ENCODE measurements at places on chromosomes 16 and 17.

GRCh38 chr17:38568274-38568673, 37.5 kb downstream of the SRCIN1 start:
- no peak for DNase-seq

DNA sequence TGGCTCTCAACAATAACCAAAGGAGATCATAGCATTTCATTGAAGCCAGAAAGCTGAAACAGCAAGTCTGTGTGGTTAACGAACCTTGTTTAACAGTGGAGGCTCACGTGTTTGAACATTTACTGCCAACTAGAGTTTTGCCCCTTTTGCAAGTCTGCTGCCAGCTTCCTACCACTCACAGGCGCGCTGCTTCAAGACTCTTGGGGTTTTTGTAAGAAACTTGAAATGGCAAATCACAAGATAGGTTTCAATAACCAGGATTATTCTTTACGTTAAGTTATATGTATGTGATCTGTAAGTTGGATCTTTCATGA, 1.2 kb downstream of the SNTB2 start:
- no peak for DNase-seq

GRCh38 chr16:4556580-4556979, 440 bp downstream of the C16orf96 start:
- no peak for DNase-seq

GRCh38 chr16:87145181-87146176, 171.7 kb downstream of the C16orf95 start:
- no peak for DNase-seq

DNA sequence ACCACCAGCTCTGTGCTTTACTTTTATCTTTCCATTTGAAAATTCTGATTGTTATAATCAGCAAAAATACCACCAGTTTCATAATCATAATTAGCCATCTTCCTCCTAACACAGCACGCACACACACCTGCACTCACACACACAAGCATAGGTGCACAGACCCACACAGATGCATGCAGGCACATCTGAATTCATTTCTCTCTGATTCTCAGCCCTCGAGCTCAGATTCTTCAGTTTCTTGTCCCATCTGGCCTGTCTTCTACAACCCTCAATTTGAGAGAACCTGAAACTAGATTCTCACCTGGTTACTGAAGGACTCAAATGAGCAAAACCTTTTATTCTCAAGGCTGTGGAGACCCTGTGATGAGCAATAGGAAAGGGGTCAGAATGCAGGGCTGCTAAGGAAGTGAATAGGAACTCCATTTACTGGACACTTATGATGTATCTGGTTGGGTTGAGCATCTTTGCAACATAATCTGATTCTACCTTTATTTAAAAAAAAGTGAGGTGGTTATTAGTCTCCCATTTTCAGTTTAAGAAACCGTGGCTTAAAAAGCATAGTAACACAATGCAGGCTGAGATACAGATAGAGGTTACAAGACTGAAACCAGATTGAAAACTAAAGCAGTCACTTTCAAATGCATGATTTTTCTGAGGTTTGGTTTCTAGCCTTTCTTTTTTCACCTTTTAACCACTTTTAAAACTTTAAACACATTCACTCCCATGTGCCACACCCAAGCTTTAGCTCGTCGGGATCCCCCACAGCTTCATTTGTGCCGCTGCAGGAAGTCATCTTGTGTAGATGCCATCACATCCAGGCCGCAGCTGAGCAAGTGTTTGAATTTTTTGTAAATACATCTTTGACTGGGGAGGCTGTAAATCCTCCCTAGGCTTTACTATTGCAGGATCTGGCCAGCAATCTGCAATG, 9.4 kb downstream of the KRT33A start:
- DNase-seq: peak; percentile 55

GRCh38 chr16:11557801-11558200, 28.9 kb downstream of the LITAF start:
- no peak for DNase-seq

All from CD4-positive, alpha-beta T cell treated with Interleukin-15 for 1 hour (primary cell).